ENCODE measurements at places on chromosomes 13 and 19.
A peak's percentile ranks its signal among the peaks of the same experiment; 100 is the strongest.

- no peak for DNase-seq
- peaks cover 9% of the 10 kb centered on the region for H3K4me1 ChIP-seq
- no peaks in the 10 kb centered on the region for H3K27me3 ChIP-seq
- no peak overlapping the region for H3K27ac ChIP-seq
Measured at GRCh38 chr19:2135474-2136402, 15.6 kb downstream of the AP3D1 start.

DNA sequence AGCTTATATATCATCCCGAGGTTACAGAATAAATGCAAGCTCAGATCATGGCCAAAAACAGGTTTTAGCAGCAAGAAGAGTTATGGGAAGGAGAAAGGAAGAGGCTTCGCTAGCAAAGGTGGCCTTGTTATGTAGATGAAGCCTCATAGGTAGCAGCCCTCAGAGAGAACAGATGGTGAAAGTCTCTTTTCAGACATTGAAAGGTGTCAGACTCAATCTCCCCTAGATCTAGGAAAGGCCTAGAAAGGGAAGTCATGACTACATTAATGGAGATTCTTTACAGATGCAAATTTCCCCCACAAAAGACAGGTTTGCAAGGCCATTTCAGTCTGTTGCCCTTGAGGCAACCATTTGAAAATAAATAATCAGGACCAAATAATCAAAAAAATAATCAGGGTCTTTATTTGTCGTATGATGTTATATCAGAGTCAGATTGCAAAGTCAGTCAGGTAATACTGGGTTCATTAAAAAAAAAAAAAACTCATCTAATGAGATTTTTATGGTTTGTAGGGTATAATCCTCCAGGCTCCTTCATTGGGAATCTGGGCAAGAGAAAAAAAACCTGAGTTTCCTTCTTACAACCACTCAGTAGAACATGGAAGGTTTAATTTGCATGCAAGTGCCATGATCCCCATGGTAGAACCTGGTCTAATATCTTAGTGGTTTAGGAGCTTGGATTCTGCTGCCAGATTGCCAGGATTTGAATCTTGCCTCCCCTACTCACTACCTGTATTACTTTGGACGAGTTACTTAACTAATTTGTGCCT, 50.8 kb upstream of the HTR2A start:
- peaks cover 1% of the 10 kb centered on the region for H3K4me1 ChIP-seq
- no peak overlapping the region for H3K27ac ChIP-seq
- H3K27me3 ChIP-seq, result no peaks in the 10 kb centered on the region
- H3K4me3 ChIP-seq, result no peak overlapping the region

- DNase-seq, result no peak
- peak overlapping the region; percentile 22 for H3K4me3 ChIP-seq
- H3K36me3 ChIP-seq, result peaks cover 9% of the 10 kb centered on the region
- no peaks in the 10 kb centered on the region for H3K4me1 ChIP-seq
- H3K27ac ChIP-seq, result no peak overlapping the region
- no peaks in the 10 kb centered on the region for H3K27me3 ChIP-seq
Measured at GRCh38 chr19:18723871-18724377, 40.4 kb downstream of the CRTC1 start.

DNA sequence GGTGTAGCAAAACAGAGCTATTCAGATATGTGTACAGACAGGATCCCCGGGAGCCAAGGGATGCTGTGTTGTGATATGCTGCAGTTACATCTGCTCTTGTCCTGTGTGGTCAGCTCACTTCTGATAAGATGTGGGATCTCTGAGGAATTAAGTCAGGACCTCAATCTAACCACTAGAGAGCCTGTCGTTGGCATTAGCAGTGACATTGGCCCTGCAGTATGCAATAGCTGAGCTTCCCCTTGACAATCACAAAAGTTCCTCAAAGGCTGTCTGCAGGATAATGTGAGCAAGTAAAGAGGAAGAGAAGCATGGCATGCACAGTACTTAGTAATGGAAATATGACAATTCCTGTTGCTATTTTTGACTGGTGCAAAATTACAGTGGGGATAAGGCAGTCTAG, 203.4 kb upstream of the MIR17HG start:
- no peak for DNase-seq
- H3K36me3 ChIP-seq, result no peaks in the 10 kb centered on the region
- no peak overlapping the region for H3K4me3 ChIP-seq

- no peak overlapping the region for H3K27ac ChIP-seq
- H3K4me1 ChIP-seq, result no peaks in the 10 kb centered on the region
- no peak overlapping the region for H3K4me3 ChIP-seq
- H3K36me3 ChIP-seq, result peaks cover 21% of the 10 kb centered on the region
- no peak for DNase-seq
Measured at GRCh38 chr13:100428986-100429385, 159.6 kb downstream of the GGACT start.
